ENCODE measurements at places on chromosomes 7 and 10.

DNA sequence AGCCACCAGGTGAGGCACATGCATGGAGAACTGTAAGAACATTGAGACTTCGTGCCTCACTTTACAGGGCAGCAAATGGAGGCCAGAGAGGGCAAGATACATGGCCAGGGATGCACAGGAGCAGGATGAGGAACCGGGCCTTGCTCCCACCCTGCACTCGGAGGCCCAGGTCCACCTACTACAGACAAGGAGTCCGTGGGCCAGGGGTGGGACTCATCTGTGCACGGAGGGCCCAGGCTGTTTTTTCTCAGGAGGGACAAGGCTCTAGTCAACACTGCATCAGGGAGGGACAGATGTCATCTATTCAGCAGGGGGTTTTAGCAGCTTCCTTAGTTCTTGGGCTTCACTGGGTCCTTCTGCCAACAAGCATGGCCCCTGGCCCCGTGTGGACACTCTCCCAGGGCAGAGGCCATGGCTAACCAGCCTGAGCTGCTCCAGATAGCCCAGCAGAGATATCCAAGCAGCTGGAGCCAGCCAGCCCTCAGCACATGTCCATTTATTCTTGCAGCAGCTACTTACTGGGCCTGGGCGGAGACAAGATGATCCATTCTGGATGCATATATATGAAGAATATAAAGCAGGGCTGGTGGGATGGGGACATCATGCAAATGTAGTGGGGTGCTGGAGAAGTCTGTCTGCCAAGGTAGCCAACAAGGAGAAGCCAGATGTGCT lies 134.5 kb upstream of the RET start:
- no peak for DNase-seq

- no peak for DNase-seq
These were observed 133.7 kb downstream of the SLC25A13 start for GRCh38 chr7:96188174-96188581.

GRCh38 chr10:124971276-124971675 lies 29.4 kb downstream of the ZRANB1 start:
- DNase-seq: no peak

DNA sequence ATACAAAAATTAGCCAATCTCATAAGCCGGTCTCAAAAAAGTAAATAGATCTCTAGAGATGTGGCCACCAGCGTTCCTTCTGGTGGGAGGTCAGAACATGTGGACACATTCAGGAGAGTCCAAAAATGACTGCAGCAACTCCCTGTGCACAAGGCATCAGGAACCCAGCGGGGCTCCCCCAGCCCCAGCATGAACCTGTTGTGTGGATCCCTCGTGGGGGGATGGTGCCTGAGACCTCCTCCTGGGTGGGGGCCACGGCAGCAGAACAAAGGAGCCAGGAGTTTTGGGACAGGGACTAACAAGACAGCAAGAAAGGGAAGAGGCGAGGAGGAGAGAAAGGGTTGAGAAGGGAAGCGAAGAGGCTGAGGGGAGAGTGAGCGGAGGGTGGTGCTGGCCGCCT lies 121.8 kb downstream of the WDR37 start:
- DNase-seq: no peak

GRCh38 chr10:132462463-132463332 lies 65.7 kb downstream of the PWWP2B start:
- no peak for DNase-seq

DNA sequence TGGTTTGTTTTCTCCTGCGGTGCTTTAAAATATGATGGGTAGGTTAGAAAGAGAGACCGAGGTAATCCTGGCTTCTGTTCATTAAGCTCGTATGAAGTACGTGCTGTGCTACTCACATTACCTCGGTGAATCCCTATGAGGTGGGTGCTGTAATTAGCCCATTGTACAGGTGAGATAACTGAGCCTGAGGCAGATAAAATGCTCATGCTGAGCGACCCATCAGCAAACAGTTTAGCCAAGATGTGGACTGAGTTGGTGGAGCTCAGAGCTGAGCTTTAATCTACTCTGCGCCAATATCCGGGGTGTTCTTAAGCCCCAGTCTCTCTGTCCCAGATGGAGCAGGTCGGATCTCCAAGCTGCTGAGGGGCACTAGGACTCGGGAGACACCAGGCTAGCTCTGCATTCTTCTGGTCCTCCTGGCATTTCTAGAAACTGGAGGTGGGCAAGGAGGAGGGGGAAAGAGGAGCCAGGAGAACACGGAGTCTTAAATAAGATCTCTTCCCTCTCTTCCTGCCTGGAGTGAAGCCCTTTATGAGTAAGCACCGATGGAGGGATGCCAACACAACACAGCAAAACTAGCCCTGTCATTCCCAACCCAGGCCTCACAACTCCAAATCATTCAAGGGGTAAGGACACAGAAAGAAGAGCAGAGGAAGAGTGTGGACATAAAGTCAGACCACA lies 458.5 kb downstream of the KCNMA1 start:
- DNase-seq: no peak

- DNase-seq: no peak
These were observed 45.0 kb downstream of the TRUB1 start for GRCh38 chr10:114982989-114983388.

DNA sequence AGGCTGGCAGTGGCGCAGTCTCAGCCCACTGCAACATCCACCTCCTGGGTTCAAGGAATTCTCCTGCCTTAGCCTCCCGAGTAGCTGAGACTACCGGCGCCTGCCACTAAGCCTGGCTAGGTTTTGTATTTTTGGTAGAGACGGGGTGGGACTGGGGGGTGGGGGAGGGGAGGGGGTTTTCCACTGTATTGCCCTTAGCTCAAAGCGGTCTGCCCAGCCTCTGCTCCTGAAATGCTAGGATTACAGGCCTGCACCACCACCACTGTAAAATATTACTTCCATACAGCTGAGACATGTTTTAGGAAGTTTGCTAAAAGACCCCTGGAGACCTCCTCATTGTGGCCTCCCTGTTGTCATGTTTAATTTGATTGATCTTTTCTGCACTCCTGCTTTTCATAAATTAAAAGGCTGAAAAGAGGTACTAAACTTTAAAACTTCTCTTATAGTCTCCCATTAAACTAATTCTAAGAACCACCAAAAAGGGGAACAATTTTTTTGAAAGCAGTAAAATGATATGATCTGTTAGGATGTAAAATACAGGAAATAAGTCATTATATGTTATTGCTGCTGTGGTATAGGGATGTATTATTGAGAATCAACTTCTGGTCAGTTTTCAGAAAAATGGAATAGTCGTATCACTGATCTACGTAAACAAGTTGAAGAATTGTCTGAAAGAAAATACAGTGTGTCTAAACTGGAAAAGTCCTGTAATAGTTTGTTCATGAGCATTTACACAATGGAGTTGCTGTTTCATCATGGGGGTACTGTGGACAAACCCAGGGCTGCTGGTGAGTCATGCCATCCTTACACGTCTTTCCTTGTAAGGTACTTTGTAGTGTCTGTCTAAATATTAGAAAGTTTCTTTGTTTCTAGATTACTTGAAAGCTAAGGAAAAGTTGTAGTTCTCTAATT lies 72.9 kb upstream of the TMEM248 start:
- no peak for DNase-seq

GRCh38 chr7:120920591-120921274 lies 29.8 kb upstream of the ING3 start:
- DNase-seq: no peak

DNA sequence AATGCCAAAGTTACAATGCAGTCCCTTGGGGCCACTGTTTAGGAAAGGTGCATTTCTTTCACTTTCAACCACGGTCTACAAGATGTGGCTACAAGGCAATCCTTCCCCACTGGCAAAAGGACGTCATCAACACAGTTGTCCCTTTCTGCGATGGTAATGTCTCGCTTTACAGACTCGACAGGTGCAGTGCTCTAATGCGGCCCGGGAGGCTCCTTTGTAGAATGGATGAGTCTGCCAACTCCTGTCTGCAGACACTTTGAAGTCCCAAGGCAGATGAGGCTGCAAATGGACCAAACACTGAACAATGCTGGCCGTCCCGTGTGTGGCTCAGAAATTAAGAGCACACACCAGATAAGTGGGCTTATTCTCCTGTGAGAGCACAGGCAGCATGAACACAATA lies 133.7 kb downstream of the PIP4K2A start:
- DNase-seq: no peak

GRCh38 chr7:71303566-71303965 lies 171.6 kb downstream of the GALNT17 start:
- no peak for DNase-seq

- DNase-seq: no peak
These were observed 11.2 kb upstream of the ARPC1A start for GRCh38 chr7:99314504-99314903.

- no peak for DNase-seq
These were observed 439.9 kb downstream of the GFRA1 start for GRCh38 chr10:115833119-115833518.

- no peak for DNase-seq
These were observed 101.8 kb upstream of the DOCK1 start for GRCh38 chr10:126803394-126803793.

DNA sequence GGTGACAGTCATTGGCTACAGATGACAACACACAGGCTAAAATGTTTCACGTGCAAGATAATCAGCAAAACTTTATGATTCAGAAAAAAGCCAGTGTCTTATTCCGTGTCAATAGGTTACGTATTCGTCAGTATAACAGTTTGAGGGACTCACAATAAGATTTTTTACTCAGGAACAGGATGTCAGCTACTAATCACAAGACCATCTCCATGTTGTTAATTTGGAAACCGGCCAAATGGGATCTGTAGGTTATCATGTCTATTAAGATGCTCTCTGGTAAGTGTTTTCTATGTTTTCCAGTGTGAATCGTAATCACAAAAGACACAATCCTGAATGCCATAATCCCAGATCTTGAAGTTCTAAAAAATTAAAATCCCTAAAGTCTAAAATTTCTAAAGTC lies 197.3 kb downstream of the ETV1 start:
- no peak for DNase-seq

Measured in activated T-helper 1 cell treated with anti-CD3 and anti-CD28 coated beads, Interleukin-2, amount 50 U/mL, for 16 hours (primary cell).